ENCODE measurements at places on chromosomes 6 and 20.
A peak's percentile ranks its signal among the peaks of the same experiment; 100 is the strongest.

DNA sequence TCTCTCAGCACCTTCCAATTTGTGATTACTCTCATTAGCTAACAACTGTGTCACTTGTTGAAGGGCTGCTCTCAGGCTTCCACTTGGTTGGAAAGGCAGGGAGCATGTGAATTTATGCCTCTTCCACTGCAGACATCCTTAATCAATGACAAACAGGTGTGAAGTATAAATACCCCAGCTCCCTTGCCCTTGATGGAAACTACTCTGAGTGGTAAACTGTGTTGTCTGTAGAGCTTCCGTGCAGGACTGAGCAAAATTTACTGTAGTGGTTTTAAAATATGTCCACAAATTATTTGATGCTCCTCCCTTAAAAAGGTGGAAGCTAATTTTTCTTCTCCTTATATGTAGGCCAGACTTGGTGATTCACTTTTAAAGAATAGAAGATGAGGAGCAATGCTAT lies 253.0 kb upstream of the TBX18 start:
- no peak for DNase-seq

- DNase-seq: peak; percentile 21
Observed at GRCh38 chr20:362271-363254, 15.7 kb downstream of the NRSN2 start.

DNA sequence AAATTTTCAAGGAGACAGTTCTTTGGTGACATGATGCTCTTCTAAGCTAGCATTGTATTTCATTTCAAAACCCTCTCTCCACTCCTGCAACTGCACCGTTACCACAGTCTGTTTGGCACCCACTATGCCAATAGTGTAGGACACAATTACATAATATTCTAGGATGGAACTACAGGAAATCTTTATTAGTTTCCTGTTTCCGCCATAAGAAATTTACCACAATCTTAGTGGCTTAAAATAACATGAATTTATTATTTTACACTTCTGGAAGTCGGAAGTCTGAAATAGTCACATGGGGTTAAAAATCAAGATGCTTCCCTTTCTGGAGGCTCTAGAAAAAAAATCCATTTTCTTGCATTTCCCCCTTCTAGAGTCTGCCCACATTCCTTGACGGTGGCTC lies 733.1 kb downstream of the HDGFL1 start:
- DNase-seq: no peak

GRCh38 chr20:40255365-40255764 lies 433.7 kb downstream of the MAFB start:
- DNase-seq: no peak

GRCh38 chr6:42300701-42301100 lies 83.0 kb upstream of the MRPS10 start:
- DNase-seq: peak; percentile 41

GRCh38 chr20:63377256-63377941 lies 16.2 kb upstream of the CHRNA4 start:
- no peak for DNase-seq

- peak; percentile 32 for DNase-seq
Observed at GRCh38 chr6:33621711-33622388, 728 bp downstream of the ITPR3 start.

DNA sequence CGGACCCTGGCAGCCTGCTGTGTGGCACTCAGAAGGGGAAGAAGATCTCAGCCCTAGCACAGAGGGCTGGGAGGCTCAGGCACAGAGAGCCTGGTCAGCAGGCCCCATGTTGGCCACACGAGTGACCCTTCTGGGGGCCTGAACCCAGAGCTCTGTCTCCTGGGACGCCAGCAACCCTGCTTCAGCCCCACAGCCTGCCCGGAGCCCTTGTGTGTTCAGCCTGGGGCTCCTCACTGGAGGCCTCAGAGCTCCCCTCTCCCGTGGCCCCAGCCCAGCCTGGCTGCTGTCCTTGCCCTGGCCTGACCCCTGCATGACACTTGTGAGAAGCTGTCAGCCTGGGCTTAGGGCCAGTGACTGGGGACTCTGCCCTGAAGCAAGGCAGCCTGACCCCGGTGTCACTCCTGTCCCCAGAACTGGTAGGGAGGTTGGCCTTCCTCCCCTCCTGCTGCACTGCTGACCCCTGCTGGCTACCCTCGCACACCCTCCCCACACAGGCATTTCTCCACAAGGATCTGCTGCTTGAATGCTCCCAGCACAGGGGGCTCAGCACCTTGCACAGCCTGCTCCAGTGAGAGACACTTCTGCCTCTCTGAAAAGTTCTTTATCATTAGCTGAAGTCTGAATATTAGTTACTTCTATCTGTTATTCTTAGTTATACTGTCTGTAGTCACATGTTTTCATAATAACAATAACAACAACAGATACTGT lies 15.4 kb upstream of the IP6K3 start:
- no peak for DNase-seq

DNA sequence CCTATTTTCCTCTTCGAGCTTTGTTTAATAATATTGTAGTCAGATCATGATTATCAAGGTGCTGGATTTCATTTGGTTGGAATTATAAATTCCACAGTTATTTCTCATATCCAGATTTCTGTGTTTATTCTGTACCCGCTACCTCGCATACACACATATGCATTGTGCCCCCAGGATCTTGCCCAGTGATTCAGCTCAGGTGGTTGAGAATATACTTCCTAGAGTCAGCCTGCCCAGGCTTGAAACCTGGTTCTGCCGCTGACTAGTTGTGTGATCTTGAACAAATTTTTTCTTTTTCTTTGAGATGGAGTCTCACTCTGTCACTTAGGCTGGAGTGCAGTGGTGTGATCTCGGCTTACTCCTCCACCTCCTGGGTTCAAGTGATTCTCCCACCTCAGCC lies 14.7 kb downstream of the GINM1 start:
- DNase-seq: no peak

DNA sequence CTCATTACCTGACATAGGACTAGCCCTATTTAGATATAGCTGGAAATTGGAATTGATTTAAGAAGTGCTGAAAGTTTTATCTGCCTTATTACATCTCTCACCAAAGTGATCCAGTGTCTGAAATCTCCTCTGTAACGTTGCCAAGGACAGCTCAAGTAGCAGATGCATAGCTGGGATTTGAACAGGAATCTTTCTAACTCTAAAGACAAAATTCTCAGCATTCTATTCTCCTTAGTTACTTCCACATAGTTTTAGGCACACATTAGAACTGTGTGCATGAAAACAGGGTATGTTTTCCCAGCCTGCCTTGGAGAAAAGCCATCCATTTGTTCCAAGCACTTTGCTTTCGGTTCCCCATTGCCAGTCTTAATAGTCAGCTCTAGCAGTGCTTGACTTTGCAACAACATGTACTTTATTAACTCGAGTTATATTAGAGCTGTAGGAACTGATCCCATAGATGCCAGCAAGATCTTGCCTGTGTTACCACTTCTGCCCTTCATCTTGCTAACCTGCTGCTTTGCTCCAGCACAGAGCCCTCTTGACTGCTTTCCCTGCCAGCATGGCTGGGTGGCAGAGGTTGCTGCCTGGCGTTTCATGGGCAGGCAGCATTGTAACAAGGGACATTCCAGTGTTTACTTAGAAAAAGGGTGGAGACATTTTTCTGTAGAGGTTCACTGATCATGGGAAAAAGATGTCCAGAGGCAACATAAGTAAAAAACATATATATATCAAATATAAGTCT lies 56.1 kb upstream of the STMND1 start:
- DNase-seq: no peak

DNA sequence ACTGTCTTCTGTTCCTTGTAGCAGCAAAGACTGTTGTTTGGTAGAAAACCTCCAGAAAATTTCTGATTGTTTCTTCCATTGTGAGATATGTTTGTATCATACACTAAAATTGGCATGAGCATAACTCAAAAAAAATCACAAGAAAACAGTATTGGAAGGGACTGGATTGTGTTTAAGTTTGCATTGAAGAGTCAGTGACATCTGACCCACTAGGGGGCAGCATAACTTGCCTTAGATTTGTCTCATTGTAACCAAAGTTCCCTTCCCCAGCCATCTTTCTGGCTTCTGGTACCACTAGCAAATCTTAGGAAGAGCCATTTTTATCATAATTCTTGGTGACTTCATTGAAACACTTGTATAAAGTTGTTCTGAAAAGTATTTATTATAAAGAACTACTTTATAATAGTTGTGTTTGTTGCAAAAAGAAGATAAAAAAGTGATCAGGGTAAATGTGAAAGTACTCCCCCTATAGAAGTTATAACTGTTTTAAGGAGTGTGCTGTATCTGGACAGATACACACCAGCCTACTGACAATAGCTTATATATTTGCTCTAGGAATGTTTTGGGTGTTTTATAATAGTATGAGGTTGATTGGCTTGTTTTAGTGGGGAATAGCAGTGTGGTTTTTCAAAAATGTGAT lies 7.7 kb downstream of the CSTF1 start:
- DNase-seq: peak; percentile 16

DNA sequence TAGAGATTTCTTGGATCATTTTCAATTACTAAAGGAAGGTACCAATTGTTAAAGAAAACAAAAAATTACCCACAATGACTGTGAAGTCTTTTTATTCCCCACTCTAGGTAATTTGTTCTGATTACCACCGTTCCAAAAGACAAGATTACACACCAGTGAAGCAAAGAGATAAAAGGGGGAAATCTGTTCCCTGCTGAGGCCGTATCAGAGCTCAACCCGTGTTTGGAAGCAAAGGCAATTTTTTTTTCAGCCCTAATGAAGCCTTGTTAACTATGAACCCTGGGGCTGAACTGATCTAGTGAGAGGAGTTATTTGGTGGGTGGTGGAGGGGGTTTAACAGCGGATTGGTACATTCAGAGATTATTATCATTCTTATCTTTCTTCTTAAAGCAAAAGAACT lies 128.5 kb downstream of the ALDH8A1 start:
- no peak for DNase-seq

DNA sequence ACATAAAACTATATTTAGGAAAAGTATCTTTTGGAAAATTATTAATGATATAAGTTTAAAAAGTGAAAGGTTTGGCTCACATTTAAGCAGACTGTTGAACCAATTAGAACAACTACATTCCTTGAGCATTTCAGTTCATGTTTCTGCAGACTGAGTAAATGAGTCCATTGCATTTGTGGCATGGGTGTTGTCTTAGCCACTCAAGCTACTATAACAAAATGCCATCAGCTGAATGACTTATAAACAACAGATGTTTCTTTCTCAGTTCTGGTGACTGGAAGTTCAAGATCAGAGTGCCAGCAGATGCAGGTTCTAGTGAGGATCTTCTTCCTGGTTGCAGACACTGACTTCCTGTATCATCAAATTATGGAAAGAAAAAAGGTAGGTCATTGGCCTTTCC lies 67.1 kb upstream of the SLC2A12 start:
- DNase-seq: no peak

GRCh38 chr6:36852481-36853147 lies 13.4 kb upstream of the CPNE5 start:
- DNase-seq: no peak

DNA sequence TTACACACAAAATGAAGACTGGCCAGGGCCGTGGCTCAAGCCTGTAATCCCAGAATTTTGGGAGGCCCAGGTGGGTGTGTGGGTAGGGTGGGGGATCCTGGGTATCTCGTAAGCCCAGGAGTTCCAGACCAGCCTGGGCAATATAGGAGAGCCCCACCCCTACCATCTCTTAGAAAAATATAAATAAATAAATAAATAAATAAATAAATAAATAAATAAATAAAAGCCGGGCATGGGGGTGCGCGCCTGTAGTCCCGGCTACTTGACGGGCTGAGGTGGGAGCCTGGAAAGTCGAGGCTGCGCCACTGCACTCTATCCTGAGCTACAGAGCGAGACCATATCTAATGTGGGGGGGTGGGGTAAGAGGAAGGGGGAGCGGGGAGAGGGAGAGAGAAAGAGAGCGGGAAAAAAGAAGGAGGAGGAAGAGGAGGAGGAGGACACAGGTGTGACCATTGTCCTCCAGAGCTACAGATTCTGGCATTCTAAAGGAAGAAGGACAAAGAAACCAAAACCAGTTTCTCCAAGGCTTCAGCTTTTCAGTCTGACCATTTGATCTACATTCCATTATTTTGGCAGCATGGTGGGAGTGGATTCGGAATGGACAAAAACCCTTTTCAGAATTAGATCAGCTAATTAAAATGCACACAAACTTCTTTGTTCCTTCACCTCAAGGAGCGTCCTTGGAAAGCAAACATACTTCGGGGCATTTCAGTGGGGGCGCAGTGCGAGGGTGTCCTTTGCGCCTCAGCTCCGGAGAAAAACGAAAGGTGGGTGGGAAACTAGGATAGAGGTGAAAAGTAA lies 577 bp upstream of the C6orf141 start:
- DNase-seq: no peak

GRCh38 chr6:125748406-125749172 lies 843 bp upstream of the HEY2 start:
- DNase-seq: no peak

DNA sequence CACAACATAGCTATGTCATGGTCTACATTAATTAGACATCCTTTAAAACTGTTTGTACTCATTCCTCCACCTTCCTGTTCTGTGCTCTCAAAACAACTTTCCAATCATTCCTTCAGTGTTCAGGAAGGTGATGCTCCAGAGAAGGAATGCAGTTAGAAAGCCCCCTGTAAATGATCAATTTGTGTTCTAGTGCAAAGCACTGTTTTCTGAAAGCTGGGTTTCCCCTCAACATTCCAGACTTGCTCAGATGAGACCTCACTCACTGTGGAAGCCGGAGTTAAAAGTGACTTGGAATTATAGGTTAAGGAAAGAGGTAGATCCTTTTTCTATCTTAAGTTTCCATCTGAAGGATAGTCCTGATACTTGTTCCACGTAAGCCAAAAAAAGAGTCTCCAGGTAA lies 95.9 kb downstream of the BMP2 start:
- peak; percentile 88 for DNase-seq

DNA sequence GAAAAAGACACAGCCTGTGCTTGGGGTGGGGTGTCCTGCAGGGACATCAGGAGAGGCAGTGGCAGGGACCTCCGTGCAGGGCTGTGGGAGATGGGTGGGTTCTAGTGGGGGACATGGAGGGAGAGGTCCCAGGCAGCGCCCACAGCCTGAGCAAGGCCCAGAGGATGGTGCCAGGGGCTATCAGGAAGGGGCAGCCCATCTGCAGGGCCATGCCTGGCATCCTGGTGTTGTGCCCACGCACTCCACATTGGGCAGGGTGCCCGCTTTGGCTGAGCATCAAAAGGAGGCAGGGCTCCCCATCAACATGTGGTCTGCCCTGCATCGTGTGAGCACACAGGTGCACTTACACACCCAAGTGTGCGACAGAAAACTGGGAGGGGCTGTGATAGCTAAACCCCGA lies 184.3 kb upstream of the SNX9 start:
- no peak for DNase-seq

GRCh38 chr20:7879883-7880282 lies 60.4 kb downstream of the HAO1 start:
- no peak for DNase-seq

- DNase-seq: no peak
Observed at GRCh38 chr20:20743511-20744169, 31.2 kb upstream of the RALGAPA2 start.

GRCh38 chr6:109021870-109022269 lies 72.8 kb downstream of the SESN1 start:
- DNase-seq: no peak

GRCh38 chr20:55031971-55032370 lies 556.6 kb downstream of the DOK5 start:
- DNase-seq: no peak

GRCh38 chr6:166998256-166999144 lies 697 bp upstream of the CEP43 start:
- DNase-seq: no peak

- no peak for DNase-seq
Observed at GRCh38 chr6:34587325-34587724, 31.2 kb upstream of the SPDEF start.
